Astrocyte of the hippocampus (primary cell): ENCODE measurements at places on chromosomes 7 and 10.

DNA sequence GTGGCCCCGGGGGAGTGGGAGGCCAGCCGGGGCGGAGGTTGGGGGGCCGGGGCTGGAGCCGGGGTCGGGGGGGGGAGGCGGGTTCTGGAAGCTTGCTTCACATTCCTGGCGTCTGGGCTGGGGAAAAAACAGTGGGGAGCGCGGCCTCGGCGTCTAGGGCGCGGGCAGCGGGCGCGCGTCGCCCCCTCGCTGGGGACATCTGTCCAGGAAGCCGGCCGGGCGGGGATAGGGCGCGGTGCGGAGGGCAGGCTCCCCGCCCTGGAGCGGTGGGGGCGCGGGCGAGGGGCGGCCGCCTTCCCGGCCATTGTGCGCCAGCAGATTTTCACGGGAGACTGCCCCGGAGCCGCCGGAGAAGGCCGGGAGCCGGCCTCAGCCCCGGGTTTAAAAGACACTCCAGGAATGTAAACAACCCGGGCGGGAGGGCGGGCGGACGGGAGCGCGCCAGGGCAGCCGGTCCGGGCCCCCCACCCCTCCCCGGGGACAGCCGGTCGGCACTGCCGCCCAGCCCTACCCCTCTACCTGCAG is 1.4 kb downstream of the ZMIZ1 start:
- DNase-seq = peak; percentile 86

DNA sequence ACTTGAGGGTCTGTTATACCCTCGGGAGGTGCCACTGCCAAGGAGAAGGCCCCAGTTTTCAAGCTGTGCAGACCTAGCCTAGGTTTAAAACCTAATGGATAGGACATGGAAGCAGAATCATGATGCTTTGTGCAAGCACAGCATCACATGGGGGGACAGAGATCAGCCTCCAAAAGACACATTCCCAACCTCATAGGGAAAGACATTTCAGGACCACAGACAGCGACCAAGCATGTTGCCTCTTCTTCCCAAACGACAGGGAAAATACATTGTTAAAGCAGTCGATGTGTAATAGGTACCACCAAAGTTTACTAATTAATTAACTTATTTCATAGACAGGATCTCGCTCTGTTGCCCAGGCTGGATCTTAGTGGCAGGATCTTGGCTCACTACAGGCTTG is 573.9 kb downstream of the TCERG1L start:
- peak; percentile 2 for DNase-seq

- peak; percentile 85 for DNase-seq
Measured at GRCh38 chr7:42197451-42197850, 39.6 kb downstream of the GLI3 start.

DNA sequence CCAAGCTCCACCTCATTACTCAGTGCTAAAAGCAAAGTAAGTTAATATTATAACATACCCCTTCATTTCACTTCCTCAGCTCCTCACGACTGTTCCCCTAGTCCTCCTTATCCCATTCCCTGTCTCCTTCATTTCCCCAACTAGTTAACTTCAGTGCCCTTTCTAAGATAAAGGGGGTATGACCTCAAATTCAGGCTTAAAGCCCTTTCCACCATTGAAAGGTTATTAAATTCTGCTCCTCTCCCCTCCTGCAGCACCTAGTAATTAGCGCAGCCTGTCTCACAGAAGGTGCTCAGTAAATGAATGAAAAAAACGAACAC is 1.0 kb downstream of the CRPPA start:
- DNase-seq = no peak

DNA sequence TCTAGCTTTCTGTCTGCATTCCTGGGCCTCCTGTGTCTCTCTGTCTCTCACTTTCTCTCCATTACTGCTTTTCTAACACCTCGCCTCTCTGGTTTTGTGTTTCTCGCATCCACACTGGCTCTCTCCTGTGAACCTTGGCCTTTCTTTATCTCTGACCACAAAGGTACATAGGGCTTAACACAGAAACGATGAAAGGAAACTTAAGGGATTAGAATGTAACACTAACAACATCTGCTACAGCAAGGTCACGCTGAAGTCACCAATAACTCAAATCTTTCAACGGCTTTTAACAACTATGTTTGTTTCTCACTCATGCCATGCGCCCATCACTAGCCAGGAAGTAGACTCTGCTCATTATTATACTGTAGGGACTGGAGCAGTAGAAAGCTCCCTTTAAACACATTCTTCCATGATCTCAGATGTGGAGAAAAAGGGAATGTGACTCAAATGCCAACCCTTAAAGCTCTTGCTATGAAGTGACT is 9.3 kb upstream of the OR6V1 start:
- DNase-seq = no peak

DNA sequence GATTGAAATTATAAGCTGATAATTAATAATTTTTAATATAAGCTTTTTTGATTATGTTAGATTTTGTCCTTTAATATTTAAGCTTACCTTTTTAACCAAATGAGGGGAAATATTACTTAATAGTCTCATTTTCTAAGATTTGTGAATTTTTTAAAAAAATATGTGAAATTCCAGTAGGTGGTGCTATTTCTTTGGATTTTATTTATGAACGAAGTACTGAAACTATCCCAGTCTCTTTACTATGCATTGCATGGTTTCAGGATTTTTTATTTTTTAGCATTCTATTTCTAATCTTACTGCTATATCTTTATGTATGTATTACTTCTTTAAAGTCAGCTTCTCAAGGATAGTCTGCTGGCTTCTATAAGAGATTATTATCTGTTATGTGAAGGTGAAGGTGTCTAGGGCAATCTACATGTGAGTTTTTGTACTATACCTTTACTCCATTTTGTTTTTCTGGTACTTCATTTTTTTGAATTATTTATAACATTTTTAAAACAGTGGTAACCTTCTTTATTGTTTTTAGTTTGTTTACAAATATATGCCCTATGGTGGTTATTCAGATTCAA is 78.3 kb downstream of the ATRNL1 start:
- peak; percentile 7 for DNase-seq

GRCh38 chr7:138309186-138309585 is 150.9 kb upstream of the TRIM24 start:
- DNase-seq = no peak

GRCh38 chr10:5628451-5629302 is 37.7 kb downstream of the ASB13 start:
- peak; percentile 64 for DNase-seq

GRCh38 chr10:91536733-91537132 is 96.1 kb downstream of the PPP1R3C start:
- peak; percentile 18 for DNase-seq

GRCh38 chr10:83945982-83946718 is 193.2 kb upstream of the GHITM start:
- no peak for DNase-seq

- DNase-seq = no peak
Measured at GRCh38 chr7:108007261-108007660, 4.3 kb upstream of the LAMB1 start.

GRCh38 chr7:64876792-64877713 is 26.0 kb upstream of the ZNF273 start:
- DNase-seq = peak; percentile 81

- DNase-seq = no peak
Measured at GRCh38 chr7:94509264-94509886, at the start of gene CASD1. TSS of gene CASD1 (plus strand) at chr7:94509809. CDS start at chr7:94510085, 276 bp downstream.

DNA sequence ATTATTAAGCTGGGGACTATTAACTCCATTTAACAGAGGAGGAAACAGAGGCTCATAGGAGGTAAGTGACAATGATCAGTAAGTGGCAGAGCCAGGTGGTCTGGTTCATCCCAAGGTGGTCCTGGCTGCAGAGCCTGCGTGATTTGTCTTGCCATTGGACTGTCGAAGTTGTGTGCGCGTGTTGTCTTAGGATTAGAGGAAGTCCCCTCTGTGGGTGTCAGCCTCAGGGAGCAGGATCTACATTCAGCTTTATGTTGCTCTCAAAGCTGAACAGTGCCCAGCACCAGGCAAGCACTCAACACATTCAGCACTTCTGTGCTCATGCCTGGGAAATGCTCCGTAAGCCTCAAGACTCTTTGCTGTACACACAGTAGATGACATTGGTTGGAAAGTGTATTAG is 139.5 kb downstream of the HERPUD2 start:
- DNase-seq = no peak

- DNase-seq = peak; percentile 56
Measured at GRCh38 chr7:30470163-30470770, 8.3 kb downstream of the NOD1 start.

DNA sequence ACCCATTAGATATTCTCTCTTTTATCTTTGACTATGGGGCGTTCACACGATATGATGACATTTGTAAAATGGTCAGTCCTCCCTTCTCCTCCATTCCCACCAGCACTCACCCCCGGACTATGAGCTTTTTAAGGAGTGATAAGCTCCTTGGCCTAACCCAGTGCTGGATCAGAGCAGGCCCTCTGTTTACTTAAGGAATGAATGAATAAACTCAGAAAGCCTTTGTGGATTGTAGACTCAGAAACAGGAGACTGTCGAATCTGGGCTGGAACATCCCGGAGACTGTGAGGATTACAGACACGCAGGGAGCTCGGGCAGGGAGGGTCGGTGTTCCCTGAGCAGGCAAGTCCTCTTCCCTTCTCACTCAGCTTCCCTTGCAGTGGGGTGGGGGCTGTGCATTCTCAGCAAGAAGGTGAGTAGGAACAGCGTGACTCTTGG is 6.8 kb upstream of the ZCCHC24 start:
- no peak for DNase-seq

GRCh38 chr7:29485339-29486190 is 78.1 kb upstream of the PRR15 start:
- no peak for DNase-seq

- peak; percentile 67 for DNase-seq
Measured at GRCh38 chr10:119377958-119378736, 164.4 kb downstream of the RGS10 start.

DNA sequence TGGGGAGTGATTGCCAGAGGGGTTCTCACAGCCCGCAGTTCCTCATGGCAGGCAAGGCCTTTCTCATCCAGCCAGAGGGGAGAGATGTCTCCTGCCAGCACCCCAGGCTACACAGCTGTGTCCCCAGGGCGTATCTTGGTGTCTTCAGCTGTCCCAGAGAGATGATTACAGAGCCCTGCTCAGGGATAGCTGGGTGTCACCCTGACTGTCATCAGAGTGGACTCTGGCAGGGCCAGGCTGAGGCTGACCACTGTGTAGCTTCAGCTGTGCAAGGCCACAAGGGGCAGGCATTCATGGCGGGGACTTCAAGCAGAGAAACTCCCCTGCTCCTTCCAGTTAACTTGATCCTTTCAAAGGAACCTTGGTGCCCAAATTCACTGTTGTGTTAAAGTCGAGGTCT is 124.2 kb downstream of the RGS10 start:
- no peak for DNase-seq

GRCh38 chr7:122413339-122413738 is 108.8 kb upstream of the FEZF1 start:
- no peak for DNase-seq

DNA sequence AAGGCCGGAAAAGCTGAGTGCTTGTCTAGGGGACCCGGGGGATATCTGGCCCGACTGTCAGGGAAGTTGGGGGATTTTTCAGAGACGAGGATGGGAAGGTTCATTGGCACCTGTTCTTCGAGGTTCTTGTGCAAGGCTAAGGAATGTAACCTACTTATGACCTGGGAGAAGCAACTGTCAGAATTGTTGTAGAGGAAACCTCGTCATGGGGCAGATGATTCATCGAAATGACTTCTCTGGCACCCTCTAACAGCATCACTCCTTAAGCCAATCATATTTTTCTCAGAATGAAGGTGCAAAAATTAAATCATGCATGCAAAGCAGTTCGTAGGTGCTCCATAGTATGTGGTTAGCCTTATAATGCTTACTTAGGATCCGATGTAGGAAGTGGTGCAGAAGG is 58.6 kb downstream of the PLXDC2 start:
- DNase-seq = peak; percentile 10

- DNase-seq = peak; percentile 59
Measured at GRCh38 chr7:27992097-27992496, 188.5 kb downstream of the JAZF1 start.

GRCh38 chr7:96920064-96920463 is 85.3 kb upstream of the DLX6 start:
- DNase-seq = no peak

DNA sequence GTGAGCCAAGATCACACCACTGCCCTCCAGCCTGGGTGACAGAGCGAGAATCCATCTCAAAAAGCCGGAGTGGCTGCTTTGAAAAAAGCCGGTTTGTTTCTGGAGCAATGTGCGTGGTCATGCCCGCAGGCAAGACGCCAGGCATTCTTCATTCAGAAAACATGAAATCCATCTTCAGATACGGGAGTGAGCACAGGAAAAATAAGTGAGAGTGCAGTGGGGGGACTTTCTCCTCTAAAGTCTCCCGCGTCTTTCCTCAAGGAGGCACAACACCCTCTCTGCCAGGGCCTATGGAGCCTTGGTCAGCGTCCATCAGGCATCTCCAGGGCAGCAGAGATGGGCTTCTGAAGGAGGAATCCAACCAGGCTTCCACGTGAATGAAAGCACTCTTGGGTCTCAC is 62.3 kb upstream of the DGKI start:
- DNase-seq = peak; percentile 22

DNA sequence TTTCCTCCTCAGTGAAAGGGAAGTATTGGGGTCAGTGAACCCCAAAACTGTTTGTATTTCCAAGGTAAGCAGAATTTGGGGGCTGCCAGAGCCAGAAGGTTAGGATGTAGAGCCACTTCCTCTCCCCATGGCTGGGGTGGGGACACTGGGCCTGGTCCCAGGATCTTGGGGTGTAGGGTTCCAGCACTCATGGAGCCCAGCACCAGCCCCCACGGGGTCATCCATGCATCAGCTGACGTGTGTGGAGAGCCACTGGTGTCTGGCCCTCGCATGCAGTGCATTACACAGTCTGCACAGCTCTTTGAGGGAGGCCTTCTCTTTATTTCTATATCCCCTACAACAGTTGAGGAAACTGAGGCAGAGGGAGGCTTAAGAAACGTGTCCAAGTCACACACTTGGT is 91.4 kb downstream of the ZMIZ1 start:
- no peak for DNase-seq

- no peak for DNase-seq
Measured at GRCh38 chr7:33109758-33110238, 594 bp upstream of the RP9 start.

GRCh38 chr10:132292287-132293200 is 15.2 kb downstream of the STK32C start:
- no peak for DNase-seq

DNA sequence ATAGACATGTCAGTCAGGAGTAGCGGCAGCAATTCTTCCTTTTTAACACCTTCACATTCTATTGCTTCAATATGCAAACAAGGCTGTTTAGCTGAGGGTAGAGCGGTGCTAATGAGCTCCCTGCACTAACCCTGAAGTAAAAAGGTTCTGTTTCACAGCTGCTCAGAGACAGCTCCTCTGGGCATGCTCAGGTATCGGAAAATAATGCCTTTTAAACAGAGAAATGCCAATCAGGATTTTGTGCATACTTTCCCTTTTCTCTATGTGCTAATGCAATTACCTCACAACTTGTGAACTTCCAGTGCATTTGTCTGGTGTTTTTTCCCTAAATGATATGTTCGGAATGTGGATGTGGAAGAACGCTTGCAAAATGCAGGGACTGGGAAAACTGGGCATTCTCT is 307.7 kb upstream of the FZD8 start:
- DNase-seq = peak; percentile 81

DNA sequence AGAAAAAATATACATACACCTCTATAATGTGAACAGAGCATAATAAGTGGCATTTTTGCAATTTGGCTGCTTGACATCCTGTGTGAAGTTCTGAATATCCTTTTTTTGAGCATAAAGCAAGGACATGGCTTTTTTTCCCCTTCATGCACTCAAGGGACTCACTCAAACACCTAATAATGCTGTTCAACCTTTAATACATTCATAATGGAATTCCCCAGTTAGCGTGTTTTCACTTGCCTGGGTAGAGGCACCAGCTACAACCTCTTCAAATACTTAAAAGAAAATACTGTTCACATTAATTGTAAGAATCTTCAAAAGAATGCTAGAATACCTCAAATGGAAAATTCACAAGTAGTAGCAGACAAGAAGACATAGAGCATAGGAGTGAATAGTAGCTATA is 316.8 kb downstream of the PCDH15 start:
- DNase-seq = no peak
